ENCODE measurements at places on chromosomes 2 and 18. TPM values are rescaled to one million over a fixed set of nuclear protein-coding genes. Genes with fewer than 3 reads are reported as not detected.

DNA sequence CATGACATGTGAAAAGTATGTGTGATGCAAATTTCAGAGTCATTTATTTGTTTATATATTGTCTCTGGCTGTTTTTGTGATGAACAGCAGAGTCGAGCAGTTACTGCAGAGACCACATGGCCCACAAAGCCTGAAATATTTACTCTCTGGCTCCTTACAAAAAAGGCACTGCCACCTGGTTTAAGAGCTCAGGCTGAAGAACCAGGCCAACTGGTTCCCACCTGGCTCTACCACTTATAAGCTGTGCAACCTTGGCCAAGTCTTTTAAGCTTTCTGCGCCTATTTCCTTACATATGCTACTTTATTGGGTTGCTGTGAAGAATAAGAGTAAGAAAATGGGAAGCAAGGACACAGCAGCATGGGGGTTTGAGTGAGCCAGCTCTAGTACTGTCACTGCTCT, 207.6 kb downstream of the L3MBTL4 start:
- no peak for DNase-seq

GRCh38 chr2:225616848-225617247, 217.3 kb downstream of the NYAP2 start:
- no peak for DNase-seq

DNA sequence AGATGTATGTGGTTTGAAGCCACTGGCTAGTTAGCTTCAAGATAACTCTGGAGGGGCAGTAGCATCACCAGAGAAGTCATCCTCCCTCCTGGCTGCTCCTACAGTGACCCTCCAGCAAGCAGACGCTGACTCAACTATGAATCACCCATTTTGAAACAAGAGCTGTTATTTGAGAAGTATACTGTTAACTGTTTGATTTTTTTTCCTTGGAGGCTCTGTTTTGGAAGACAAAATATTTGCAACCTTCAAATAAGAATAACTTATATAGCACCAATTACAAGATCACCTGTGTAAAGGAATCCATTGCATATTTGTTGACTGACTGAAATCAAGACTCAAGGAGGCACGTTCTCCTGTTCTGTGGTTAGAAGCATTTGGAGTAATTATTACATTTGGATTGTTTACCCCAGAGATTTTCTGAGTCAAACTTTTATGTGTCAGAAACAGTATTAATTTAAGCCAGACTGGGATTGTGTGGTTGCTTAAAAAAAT, 313.8 kb downstream of the MTX2 start:
- DNase-seq = peak; percentile 80

- no peak for DNase-seq
Observed at GRCh38 chr2:47403609-47404193, 745 bp downstream of the MSH2 start.

DNA sequence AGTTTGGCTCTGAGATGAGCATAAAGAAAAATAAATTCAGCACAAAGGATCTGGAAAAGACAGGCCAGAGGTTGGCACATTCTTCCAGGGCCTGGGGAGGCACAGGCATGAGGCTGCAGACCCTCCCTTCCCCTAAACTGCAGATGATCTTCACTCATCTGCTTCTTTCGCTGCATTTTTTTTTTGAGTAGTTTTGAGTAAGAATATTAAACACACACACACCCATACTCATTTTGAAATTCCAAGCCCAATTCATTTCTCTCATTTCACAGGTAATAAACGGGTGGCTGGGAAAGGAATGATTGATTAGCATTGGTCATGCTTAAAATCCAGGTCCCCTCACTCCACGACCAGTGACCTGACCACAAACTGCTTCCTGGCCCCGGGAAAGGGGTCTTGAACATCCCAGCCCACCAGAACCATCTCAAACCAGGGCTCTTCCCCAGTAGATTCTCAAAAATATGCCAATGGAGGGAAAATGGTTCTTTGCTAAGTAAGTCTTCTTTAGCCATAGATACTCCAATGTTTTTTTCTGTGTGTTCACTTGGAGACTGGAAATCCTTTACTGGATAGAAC, 219.6 kb downstream of the ANAPC1 start:
- DNase-seq = no peak

DNA sequence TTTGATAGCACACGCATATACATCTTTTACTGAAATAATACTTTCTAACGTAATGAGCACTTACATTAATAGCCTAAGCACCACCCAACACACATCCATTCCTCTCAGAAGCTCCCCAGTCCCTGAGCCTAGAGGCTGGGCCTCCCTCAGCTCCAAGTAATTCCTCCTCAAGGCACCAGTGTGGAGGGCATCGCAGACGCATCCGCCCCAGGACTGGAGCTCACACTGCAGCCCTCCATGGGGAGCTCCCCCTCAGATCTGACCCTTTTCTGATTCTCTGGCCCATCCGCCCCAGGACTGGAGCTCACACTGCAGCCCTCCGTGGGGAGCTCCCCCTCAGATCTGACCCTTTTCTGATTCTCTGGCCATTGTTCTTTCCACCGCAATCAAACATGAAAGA, 60.4 kb upstream of the SNTG2 start:
- no peak for DNase-seq

GRCh38 chr18:58566556-58567292, 62.2 kb downstream of the ALPK2 start:
- DNase-seq = no peak

- no peak for DNase-seq
Observed at GRCh38 chr2:203719456-203720410, 13.3 kb downstream of the CD28 start.

DNA sequence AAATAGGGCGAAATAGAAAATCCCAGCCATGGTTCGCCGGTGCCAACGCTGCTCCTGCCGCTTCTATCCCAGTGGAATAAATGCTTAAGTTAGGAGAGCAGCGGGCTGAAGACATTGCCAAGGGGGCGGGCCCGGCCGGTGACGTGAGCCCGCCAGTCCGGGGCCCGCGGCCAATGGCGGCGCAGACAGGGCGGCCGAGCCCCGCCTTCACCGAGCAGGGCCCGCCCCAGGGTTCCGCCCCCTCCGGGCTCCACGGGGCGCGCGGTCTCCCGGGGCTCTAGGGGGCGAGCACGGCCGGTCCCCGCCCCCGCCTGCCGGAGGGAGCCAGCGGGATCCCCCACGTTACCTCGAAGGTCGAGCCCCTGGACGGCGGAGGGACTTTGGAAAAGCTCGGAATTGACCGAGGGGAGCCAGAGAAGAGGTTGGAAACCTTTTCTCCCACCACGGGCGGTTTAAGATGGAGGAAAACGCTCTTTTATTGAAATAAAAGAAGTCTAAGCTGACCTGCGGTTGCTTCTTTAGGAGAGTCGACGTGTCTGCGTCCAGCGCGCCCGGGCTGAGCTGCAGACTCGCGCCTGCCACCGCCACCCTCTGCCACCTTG, at the start of gene EPHA4:
Gene EPHA4, minus strand, starts transcription at position 86 of the 602 bp plus-strand sequence. Its CDS starts 56 bp downstream, at position 30.
- DNase-seq = no peak

DNA sequence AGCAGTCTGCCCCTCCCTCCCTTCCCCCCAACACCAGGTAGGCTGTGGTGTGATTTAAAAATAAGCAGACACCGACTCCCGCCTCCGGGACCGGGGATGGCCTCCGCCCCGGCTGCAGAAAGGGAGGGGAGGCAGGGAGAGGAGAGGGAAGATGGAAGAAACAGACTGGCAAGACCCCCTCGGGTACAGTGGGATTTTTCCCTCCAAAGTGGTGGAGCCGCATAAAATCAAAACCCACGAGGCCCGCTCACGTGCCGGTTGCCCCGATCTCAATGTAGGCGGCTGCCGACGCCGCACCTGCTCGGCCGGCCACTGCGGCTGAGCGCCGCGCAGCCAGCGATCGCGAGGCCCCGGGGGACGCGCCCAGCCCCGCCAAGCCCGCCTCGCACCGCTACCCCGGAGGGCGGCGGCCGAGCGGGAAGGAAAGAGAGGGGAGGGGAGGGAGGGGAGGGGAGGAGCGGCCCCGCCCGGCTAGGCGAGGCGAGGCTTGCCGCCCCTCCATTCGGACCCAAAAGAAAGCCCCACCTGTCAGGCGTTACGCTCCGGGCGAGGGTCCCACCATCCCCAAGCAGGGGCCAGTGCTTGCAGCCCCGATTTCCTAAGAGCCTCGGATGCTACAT, 811 bp downstream of the ADD2 start:
- no peak for DNase-seq

- no peak for DNase-seq
Observed at GRCh38 chr2:36449943-36450392, 94.4 kb downstream of the CRIM1 start.

- DNase-seq = no peak
Observed at GRCh38 chr2:68946117-68946516, 6.6 kb downstream of the GKN2 start.

GRCh38 chr2:143030127-143030526, 99.1 kb upstream of the ARHGAP15 start:
- no peak for DNase-seq

DNA sequence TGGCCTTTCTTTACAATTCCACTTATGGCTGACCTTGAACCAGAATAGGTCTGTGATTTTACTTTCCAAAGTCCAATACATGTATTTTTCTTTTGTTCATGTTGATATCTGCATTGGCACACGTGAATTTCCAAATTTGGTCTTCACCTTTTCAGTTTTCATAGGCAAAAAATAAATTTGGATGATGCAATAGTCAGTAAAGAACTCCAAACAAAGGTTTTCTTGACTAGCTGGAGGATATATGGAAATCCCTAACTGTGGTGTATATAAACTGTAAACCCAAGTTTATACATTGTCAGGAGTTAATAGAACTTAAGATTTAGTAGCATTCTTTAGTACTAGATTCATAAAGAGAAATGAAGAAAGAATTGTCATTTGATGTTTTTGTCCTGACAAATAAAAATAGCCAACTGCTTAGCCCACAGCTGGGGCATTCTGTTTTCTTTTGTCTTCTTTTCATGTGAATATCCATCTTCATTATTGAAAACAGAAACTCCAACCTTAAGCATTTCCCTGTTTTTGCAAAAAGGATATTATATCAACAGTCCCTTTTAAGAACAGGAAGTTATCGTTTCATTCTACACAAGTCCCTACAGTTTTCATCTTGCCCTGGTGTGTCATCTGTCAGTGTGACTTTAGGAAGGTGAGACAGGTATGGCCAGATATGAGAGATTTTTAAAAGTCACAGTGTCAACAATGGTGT, 132.9 kb downstream of the BCL2 start:
- DNase-seq = no peak

DNA sequence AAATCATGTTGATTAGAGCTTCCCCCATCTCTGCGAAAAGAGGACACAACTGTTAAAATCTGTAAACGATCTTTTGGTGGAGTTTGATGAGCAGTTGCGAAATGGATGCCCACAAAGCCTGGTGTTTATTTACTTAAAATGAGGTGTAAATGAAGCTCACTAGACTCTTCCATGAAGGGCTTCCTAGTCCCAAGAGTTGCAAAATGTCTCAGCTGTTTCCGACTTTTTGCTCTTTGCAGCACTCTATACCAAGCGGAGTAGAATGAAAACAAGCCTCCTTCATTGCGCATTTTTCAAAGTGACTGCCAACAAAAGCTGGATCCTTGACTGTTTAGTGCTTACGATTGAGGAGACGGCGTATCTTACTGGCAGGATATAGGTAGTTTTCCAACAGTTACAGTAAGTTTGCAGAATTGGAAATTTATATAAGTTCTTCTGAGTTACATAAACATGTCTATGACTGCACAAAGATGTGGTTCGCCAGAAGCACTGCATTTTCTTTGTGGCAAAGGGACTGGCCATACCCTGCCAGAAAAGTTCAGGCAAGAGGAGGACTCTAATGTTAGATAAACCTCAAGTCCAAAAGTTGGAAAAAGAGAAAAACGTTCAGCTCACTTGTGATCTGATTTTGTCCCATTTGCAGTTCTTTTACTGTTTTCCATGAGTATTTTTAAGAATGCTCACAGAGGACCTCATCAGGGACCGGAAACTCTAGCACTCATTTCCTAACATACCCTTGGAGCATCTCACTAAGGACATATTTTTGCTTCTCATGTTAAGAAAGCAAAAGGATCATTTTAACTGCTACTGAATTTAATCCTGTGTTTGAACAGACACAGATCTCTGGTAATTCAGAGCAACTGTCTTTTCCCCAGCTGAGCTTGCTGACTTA, 42.7 kb downstream of the COLEC12 start:
- DNase-seq = no peak

DNA sequence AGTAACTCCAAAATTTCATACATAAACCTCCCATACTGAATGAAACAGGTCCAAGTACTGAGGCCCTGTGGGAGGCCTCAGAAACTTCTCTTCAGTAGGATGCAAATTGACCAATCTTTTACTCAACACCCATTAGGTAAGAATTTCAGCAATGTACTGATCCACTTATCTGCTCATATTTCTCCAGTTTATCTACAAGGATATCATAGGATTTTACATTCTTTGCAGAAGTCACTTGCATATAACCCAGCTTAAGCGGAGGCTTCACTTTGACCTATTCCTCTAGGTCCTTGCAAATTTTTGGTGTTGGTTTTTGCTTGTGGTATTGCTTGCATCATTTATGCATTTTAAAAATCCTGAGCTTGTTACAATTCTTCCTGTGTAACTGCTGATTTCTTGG, 28.8 kb upstream of the SLC3A1 start:
- no peak for DNase-seq

DNA sequence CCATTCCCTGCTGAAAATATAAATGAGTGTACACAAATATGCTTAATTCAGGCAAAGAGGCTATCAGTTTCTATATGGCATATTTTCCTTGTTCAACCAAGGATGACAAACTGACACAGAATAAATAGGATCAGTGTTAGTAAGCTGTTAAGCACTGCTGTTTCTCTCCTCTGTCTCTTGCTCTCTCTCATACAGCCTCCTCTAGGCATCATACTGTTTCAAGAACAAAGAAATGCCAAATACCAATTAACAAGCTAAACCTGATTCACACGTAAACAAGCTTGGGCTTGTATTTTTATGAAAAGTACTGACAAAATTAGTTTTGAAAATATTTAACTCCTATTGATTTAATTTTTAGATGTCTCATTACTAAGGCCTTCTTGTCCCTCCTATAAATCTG, 1027.2 kb upstream of the ACVR2A start:
- DNase-seq = no peak

GRCh38 chr2:79713131-79713785, 200.4 kb downstream of the CTNNA2 start:
- no peak for DNase-seq

- DNase-seq = no peak
Observed at GRCh38 chr2:172358691-172359556, 68.5 kb upstream of the ITGA6 start.

GRCh38 chr18:9011431-9011830, 91.1 kb upstream of the NDUFV2 start:
- no peak for DNase-seq

The ANKRD53 gene
- 0.75 TPM for total RNA-seq

The ANKRD29 gene
- 1.2 TPM for total RNA-seq

The KLHL29 gene
- 7.7 TPM for total RNA-seq

The SAP130 gene
- 10.8 TPM for total RNA-seq

The CCL20 gene
- total RNA-seq = 1.2 TPM

The RGPD4 gene
- not detected for total RNA-seq

The ALLC gene
- not detected for total RNA-seq

The AQP12A gene
- not detected for total RNA-seq

The RAB27B gene
- total RNA-seq = 1.7 TPM
